CD8-positive, alpha-beta memory T cell (primary cell): ENCODE measurements at places on chromosomes 1 and 21.

- no peak for DNase-seq
Measured at GRCh38 chr1:183991756-183992155, 45.8 kb downstream of the COLGALT2 start.

DNA sequence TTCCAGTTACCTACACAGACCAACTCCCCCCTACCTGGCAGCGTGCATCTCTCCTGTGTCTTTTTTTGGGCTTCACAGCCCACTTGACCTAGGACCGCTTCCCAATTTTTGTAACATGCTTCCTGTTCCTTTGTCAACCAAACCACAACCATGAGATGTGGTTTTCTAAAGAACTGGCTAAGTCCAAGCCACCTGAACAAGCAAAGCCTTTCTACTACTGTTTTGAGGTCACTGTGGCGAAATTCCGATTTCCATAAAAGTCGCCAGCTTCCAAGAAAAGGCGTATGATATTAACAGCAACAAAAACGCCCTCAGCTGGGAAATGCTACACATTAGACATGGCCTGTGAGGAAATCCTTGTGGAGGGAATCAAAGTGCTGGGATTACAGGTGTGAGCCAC lies 12.7 kb upstream of the AK2 start:
- no peak for DNase-seq

DNA sequence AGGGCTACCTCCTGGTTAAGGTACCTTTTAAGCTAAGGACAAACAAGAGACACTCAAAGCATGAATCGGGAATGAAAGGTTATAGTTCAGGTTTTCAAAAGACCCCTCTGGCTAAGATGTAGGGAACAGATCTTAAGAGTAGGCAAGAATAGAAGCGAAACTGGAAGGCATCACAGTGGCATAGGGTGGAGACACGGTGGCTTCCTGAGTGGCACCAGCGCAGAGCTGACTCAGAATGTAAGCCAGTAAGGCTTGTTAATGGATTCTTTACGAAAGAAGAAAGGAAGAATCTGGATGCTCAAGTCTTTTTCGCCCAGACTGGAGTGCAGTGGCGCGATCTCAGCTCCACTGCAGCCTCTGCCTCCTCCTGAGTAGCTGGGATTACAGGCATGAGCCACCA lies 21.2 kb downstream of the PADI6 start:
- DNase-seq, result no peak

GRCh38 chr1:25725482-25725881 lies 74.5 kb upstream of the SELENON start:
- DNase-seq, result no peak

DNA sequence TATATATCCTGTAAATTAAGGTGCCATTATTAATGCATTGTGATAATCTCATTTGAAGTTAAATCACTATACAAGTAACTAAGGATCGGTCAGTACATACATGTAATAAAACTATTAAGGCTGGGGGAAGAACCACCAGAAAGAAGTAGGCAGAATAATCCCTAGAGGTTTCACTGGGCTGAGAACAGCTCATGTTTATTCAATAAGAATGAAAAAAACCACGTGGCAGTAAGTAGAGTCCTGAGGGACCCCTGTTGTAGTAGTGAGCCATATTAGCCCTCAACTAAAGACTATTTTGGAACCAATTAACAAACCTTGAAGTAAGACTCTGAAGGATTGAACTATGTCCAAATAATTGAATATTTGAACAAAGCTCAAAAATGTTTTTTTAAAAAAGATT lies 46.9 kb upstream of the ADAM30 start:
- DNase-seq, result no peak

DNA sequence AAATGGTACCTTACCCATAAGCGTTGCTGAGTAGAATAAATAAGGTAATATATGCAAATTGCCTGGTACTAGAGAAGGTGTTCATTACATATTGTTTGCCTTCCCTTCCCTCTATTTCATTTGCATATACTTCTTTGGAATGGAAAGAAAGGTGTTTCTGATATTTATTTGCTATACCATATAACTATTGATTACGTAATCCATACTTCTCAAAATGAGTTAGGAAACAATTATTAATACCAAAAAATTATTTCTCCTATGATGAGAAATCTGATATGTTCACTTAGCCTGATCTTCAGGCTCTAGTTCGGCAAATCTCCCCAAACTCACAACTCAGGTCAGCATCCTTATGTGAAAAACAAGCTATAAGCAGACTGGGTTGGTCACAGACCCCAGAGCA lies 119.3 kb downstream of the DAB1 start:
- DNase-seq, result no peak

- DNase-seq, result peak; percentile 64
Measured at GRCh38 chr1:202144402-202145067, at the start of gene ARL8A. Gene ARL8A, minus strand, starts transcription at chr1:202144737. Its CDS starts 165 bp downstream, at chr1:202144572.

GRCh38 chr1:178612261-178612660 lies 99.4 kb downstream of the TEX35 start:
- DNase-seq, result no peak

DNA sequence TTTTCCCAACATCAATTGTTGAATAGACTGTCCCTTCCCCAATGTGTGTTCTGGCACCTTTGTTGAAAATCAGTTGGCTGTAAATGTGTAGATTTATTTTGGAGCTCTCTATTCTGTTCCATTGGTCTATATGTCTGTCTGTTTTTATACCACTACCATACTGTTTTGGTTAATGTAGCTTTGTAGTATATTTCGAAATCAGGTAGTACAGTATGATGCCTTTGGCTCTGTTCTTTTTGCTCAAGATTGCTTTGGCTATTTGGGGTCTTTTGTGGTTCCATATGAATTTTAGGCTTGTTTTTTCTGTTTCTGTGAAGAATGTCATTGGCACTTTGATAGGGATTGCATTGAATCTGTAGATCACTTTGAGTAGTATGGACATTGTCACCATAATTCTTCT lies 8.1 kb downstream of the ACOT11 start:
- DNase-seq, result no peak

GRCh38 chr1:92995441-92996430 lies 34.5 kb upstream of the DIPK1A start:
- DNase-seq, result no peak

DNA sequence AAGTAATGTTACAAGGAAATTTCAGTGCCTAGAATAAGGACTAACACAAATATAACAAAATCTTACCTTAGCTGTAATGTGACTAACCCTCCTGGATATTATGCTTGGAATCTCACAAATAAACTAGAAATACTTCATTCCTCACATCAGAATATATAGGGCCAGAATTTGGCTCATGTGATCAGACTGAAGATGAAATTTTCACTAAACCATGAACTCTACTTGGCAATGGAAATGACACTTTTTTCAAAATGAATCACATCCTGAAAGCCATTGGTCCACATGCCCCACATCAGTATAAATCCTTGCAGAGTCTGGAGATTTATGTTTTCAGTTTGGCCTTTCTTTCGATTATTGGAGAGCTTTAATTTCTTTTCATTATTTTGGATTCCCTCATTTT lies 227.8 kb downstream of the NRIP1 start:
- no peak for DNase-seq

DNA sequence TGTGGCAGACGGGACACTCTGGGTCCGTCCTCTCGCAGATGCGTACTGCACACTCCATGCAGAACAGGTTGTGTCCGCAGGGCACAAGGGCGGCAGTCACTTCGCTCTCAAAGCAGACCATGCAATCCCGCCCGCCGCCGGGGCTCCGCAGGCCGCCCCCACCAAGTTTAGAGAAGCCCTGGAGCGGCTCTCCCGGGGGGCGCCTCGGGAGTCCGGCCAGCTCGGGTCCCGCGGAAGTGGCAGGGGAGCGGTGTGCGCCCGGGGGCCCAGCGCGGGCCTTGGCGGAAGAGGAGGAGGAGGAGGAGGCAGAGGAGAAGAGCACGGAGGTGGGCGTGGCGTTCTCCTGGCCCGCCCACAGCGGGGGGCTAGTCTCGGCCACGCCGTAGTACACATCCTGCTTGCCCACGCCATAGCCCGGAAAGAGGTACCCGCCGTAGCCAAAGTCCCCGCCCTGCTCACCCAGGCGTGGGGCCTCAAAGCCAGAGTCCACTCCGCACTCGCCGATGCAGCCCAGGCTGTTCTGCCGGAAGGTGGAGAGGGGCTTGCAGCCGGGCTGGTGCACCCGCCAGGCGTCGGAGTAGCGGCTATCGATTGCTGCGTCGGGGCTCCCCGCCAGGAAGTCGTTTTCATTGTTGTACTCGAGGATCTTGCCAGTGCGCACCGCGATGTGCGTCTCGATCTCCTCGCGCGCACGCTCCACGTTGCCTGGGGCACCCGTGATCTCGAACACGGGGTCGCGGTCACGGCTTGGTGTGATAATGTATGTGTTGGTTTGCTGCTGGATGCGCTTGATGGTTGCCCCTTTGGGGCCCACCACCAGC lies 5.4 kb downstream of the MEX3A start:
- no peak for DNase-seq

DNA sequence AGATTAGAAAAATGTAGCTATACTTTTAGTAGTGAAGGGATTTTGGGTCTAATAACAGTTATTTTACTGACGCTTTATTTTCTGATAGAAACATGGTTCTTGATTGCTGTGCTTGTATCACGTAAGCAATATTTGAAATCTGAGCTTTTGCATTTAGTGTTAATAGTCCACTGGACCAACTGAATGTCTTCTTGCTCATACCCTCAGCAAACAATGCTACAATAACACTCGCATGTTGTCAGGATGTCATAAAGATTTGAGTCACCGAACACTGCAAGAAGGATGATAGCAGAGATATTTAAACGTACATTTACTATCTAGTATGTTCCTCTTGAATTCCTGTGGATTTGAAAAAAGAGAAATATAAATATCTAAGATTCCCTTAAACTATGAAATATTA lies 7.5 kb downstream of the DYRK1A start:
- no peak for DNase-seq

- no peak for DNase-seq
Measured at GRCh38 chr1:201385299-201385891, 7.9 kb upstream of the TNNT2 start.

DNA sequence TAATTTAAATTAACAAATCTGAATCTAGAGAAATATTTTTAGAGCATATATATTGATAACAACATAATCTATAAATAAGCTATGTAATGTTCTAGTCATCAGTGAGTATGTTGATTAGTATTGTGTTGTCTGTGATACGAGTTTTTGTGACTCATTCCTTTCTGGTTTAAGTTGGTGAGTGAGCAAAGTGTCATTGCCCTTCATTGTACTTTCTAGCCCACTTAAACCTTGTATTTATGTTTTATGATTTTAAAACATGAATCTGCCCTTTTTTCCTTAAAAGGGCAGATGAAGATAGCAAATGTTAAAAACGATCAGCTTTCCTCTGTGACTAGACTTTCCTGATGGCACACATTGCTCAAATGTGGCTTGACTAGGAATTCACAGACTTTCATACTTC lies 38.5 kb downstream of the MACO1 start:
- no peak for DNase-seq

GRCh38 chr1:12798911-12799310 lies 7.7 kb downstream of the PRAMEF1 start:
- DNase-seq, result no peak

GRCh38 chr1:32393832-32394140 lies 455 bp downstream of the BSDC1 start:
- DNase-seq, result no peak
